NCI-H1930 (cell line): ENCODE measurements at places on chromosomes 6 and 20.

GRCh38 chr6:145214570-145214969 lies 520.8 kb downstream of the EPM2A start:
- no peak for DNase-seq

DNA sequence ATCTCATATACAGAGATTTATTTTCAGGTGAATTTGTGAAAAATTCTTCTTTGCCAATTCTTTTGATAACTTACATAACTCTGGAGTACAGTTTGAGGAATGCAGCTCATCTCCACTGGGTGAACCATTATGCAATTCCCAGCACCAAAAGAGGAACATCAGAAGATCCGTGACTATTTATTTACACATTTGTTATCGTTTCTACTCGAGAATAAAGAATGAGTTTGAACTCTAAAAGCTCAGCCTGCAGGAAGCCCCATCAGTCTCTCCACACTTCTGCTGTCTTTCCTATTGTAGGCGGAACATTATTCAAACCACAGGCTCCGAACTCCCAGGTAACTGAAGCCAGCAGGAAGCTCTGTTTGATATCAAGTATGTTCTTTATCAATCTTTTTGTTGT lies 95.9 kb upstream of the IFNGR1 start:
- no peak for DNase-seq

GRCh38 chr20:1844325-1845162 lies 50.7 kb upstream of the SIRPA start:
- no peak for DNase-seq

GRCh38 chr20:44642203-44643153 lies 9.0 kb downstream of the ADA start:
- no peak for DNase-seq

DNA sequence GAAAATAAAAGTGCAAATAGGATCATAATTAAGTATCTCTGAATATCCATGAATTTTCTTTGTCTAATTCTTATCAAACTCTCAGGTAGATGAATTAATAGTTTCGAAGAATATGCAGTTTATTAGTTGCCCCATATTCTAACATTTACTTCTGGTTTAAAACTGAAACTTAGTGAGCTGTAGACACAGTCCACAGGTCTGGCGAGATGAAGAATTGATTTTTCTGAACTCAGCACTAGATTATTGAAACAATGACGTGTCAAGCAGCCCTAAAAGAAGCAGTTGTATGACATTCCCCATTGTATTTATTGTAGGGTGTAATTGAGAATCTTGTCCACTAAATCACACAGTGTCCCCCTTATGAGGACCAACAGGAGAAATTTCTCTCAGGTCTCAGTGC lies 407.1 kb downstream of the GRIK2 start:
- no peak for DNase-seq

- no peak for DNase-seq
These were observed 82.6 kb downstream of the DOK5 start for GRCh38 chr20:54557806-54558590.
